ENCODE measurements at places on chromosomes 11 and 22.

DNA sequence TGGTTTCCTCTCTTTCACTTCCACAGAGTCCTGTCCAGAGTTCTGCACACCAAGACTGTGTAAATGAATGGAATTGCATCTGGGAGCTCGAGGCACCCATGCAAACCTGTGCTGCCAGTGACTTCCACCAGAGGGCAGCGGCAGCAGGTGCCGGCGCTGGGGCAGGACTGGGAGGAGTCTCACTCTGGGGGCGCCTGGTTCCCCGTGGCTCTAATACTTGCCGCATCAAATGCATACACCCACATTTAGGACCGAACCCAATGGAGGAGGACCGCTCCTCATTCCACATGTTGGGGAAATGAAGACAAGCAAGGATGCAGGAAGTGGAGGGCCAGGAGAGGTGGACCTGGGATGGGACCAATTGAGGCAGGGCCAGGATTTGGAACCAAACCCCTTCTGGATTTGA is 1.1 kb upstream of the CD6 start:
- DNase-seq: peak; percentile 37

GRCh38 chr11:6498121-6498520 is 1.0 kb downstream of the DNHD1 start:
- DNase-seq: no peak

DNA sequence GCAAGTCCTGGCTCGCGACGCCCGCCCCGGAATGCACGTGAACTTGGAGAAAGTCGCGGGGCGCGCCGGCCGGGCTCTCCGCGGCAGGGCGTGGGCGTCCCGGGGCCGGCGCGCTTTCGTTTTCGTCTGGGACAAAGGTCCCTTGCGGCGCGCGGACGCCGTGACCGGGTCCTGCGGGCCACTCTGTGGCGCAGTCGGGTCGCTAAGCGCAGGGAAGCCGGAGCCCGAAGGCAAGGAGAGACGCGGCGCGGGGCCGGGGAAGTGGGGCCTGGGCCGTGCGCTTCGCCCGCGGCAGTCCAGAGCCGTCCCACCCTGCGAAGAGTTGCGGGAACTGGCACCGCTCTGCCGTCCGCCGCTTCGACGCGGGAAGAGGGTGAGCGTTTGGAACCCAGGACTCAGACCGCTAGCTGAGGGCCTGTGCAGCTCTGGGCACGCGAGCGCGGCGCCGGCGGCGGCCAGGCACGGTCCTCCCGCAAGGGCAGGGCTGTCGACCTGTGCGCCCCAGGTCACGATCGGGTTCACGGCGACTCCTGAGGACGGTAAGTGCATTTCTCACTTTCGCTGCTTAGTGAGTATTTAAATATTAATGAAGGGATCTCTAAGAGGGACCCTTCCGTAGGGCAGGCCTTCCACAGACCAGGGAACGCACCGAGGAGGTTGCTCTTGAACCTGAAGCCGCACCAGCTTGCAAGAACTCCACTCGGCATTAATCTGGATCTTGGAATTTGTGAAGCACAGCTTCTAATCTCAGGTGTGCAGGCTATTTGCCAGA is 78.0 kb upstream of the PPARA start:
- DNase-seq: peak; percentile 75

- DNase-seq: no peak
These were observed 532.2 kb upstream of the CCDC90B start for GRCh38 chr11:83818349-83818748.

- no peak for DNase-seq
These were observed 60.7 kb downstream of the LRRC32 start for GRCh38 chr11:76609736-76610370.

- no peak for DNase-seq
These were observed 15.6 kb upstream of the SHISAL1 start for GRCh38 chr22:44328326-44328725.

GRCh38 chr22:21873619-21874018 is 6.2 kb upstream of the MAPK1 start:
- DNase-seq: no peak

GRCh38 chr22:46386312-46386711 is 50.8 kb downstream of the TRMU start:
- DNase-seq: no peak

DNA sequence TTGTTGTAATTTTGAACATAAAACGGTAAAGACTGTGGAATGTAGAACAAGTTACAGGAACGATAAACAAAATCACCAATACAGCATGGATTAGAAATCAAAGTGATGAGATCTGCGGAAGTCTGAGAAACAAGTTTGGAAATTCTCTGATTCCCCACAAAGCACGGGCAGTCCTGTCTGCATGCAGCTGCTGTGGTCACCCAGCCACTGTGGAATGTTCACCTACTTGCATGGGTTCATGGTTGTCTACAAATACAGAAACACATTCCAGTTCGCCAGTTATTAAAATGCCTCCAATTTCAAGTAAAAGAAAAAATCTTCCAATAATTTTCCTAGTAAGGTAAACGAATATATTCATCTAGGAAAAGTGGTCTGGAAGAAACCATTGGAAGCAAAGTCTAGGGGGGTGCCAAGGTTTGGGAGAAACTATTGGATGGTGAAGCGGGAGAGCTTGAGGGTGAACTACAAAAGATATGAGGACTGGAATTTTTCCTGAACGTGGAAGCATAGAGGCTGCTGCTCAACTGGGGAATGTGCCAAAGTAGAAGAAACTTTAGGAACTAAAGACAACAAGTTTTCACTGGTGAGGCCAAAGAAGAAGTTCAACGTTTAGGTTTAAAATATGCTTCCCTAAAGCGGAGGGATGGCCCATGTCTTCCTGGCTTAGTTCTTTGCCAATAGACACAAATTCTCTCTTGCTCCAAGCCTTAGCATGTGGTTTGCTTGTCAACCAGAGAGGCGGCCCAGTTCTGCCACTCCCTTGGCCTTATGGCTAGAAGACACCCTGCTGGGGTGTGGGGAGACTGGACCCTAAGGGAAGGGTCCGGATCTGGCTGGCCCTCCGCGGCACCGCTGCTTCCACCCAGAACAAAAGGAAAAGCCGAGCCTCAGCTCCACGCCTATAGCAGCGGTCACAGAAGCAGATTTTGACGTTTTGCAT is 70.2 kb downstream of the CTTN start:
- peak; percentile 19 for DNase-seq

GRCh38 chr11:69915501-69916250 is 96.5 kb upstream of the FGF3 start:
- DNase-seq: peak; percentile 63

DNA sequence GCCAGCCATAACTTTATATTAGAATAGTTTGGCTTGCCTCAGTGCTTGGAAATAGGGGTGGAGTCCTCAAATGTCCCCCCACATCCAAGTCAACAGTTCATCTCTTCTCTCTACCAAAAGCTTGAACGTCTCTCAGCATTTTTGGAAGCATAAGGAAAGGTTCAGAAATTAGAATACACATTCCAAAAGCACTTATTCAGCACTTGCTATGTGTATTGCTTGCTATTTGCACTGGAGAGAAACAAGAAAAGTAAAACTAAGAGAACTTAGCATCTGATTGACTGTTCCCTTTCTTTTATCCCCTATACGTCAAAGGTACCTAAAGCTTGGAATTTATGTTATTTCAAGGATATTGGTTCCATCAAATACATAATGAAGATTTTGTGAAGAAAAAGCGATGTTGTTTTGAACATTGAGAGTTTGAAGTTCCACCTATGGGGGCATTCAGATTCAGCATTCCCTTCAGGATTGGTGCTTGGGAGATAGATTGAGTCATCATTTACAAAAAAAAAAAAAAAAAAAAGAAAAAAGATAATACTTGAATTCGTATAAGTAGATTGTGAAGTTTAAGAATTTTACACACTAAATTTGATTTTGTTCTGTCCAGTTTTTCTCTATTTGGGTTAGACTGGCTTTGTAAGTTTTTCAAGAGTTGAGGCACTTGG is 1.3 kb downstream of the TBRG1 start:
- no peak for DNase-seq

DNA sequence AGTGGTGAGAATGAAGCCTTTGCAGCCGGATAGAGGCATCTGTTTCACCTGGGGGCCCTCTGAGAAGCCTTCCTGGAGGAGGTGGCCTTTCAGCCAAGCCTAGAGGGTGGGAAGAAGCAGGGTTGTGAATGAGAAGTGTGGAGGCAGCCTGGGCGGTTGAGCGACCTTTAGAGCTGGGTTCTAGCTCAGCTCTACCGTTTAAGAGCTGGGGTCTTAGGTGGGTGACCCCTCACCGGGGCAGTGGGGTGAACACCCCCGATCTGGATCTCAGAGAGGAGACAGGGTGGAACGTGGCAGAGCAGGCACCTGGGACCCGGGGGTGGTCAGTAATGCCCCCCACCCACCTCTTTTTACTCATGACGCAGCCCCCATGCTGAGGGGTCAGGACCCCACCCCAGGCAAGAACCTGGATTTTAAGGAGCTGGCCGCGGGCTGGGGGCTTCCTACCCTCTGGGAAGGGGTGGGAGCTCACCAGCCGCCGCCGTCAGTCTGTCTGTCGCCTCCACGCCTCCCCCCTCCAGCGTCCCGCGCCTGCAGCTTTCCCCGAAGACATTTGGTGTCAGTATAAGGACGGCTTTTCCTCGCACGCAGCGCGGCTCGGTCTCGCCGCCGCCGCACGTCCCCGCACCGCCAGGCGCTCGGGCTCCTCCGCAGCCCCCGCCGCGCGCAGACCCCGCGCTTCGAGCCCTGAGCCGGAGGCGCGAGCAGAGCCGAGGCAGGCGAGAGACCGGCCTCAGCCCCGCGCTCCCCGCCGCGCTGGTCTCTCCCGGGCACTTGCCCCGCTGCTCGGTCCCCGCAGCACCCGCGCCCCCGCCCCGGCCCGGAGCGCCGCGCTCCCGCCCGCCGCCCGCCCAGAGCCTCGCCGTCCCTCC is 13.3 kb upstream of the CACNA1I start:
- DNase-seq: peak; percentile 24

- DNase-seq: no peak
These were observed 20.3 kb upstream of the TENM4 start for GRCh38 chr11:79461144-79461543.

- no peak for DNase-seq
These were observed 8.1 kb upstream of the PANX2 start for GRCh38 chr22:50162391-50162956.

- no peak for DNase-seq
These were observed 273.8 kb upstream of the ZC3H12C start for GRCh38 chr11:109819410-109819809.

DNA sequence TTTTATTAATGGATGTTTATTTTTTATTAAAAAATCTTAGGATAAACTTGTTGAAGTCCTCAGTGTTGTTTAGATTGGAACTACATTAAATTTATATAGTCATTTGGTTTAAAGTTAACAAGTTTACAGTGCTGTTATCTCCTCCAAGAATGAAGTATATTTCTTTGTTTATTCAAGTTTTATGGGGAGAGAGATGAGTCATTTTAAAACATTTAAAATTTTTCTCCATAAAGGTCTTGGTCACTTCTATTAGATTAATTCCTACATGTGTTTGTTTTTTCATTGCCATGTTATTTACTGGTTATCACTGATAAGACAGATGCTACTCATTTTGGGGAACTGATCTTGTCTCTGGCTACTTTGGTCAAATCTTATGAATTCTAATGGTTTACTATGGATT is 429.6 kb downstream of the METTL15 start:
- no peak for DNase-seq

DNA sequence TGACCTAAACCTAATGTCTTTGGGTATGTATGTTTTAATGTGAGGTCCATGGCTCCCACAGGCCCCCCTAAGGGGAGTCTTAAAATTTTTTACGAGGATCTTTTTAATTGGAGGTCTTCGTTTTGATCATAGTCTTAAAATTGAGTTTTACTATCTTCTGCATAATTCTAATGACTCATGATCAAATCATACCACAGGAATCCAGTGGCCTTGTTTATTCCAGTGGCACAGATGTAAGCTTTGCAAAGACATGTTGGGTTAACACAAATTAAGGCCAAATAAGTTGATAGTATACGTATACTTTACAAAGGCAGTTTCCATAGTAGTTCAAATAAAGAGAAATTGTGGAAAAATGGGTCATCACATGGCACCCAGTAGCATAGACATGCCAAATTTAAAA is 33.9 kb upstream of the FJX1 start:
- DNase-seq: no peak

DNA sequence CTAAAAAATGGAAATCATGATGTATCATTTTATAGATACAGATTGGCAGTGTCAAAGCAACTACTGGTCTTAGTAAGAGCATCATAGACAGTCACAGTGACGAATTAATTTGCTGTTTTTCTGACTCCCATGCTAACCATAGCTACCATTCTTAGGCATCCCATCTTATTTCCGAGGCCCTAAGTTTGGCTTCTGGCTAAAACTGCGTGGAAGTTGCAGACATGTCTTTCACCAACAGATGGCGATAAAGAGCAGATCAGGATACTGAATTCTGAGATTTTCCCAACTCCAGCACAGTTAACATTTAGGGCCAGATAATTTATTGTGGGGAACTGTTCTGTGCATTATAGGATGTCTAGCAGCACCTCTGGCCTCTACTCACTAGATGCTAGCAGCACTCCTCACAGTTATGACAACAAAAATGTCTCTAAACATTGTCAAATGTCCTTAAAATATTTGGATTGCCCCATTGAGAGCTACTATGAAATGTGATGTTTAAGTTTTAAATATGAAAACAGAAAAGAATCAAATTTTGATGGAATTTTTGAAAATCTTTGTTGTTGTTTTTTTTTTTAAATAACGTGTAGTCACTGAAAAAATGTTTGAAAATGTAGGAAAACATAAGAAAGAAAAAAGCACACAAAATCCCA is 16.3 kb downstream of the OR2AG2 start:
- peak; percentile 50 for DNase-seq

- no peak for DNase-seq
These were observed 93.4 kb downstream of the CEP164 start for GRCh38 chr11:117421041-117421440.

GRCh38 chr22:40592352-40593113 is 44.0 kb downstream of the MRTFA start:
- no peak for DNase-seq

- DNase-seq: no peak
These were observed 12.4 kb upstream of the DAGLA start for GRCh38 chr11:61667684-61668305.

GRCh38 chr11:65425971-65426838 is 3.6 kb downstream of the NEAT1 start:
- DNase-seq: peak; percentile 80

GRCh38 chr11:62602141-62603071 is 741 bp upstream of the MTA2 start:
- no peak for DNase-seq

- DNase-seq: no peak
These were observed 901.0 kb downstream of the BRD1 start for GRCh38 chr22:48926643-48927042.

DNA sequence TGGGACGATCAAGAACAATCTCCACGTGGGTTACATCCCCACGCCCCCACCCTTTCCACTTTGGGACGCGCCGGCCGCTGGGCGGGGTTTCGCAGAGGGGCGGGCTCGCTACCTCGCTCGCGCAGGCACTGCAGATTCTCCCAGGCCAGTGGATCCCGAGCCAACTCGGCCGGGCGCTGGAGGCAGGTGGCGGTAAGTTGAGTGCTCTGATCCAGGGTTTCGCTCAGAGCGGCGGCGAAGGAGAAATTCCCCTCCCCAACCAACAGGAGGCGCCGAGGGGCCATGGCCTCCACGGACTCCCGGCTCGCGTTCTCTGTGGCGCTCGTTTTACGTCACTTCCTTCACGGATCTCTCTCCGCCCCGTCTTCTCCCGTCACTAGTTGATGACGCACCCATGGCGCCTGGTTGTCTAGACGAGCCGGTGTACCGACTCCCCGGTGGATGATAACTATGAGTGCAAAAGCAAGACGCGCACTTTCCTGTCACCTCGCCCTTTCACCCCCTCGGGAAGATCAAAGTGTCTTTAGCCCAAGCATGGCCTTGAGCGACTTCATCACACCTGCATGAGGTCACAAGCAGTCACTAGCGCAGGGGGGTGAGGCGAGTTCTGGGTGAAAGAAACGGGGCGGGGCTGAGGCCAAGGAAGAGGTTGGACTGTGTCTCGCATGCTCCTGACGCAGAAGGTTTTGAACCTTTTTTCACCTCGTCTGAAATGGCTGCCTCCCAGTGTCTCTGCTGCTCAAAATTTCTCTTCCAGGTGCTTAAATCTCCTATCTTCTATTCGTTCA is at the start of the genes CFAP68 and FDXACB1:
Gene CFAP68 (plus strand): TSS at position 693 of the 788 bp plus-strand sequence. CDS start 20 bp downstream, at position 713.
Gene FDXACB1 (minus strand): TSS at position 317 of the 788 bp plus-strand sequence. CDS start 33 bp downstream, at position 284.
- DNase-seq: peak; percentile 98
